ENCODE measurements at places on chromosomes 6 and 20.

- DNase-seq: no peak
These were observed 3.8 kb downstream of the DEK start for GRCh38 chr6:18260448-18261106.

DNA sequence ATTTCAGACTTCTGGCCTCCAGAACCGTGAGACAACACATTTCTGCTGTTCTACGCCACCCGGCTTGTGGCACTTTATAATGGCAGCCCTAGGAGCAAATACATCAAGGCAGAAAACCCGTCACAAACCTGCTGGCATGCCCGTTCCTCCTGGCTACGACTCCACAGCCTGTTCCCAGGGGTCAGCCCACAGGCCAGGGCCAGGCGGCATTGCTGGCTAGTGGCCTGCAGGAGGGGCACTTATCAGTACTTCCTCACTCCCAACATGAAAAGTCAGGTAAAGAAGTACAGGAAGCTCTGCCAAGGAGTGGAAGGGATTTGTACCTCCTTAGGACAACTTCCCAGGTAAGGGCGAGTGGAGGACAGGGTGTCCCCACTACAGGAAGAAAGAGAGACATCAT, 223.1 kb upstream of the AGPAT4 start:
- DNase-seq: no peak

GRCh38 chr6:160973311-160974250, 18.0 kb upstream of the MAP3K4 start:
- no peak for DNase-seq

GRCh38 chr6:152783217-152783878, 32.8 kb downstream of the VIP start:
- no peak for DNase-seq

- DNase-seq: no peak
These were observed 112.0 kb upstream of the CDYL start for GRCh38 chr6:4664117-4664626.

All from CD4-positive, alpha-beta T cell treated with Interleukin-6 at 100 ng/mL for 8 hours (primary cell).